ENCODE measurements at places on chromosomes 6 and 20. TPM values are rescaled to one million over a fixed set of nuclear protein-coding genes. Genes with fewer than 3 reads are reported as not detected.
A peak's percentile ranks its signal among the peaks of the same experiment; 100 is the strongest.

PGC gene
- total RNA-seq: not detected

NFS1 gene
- total RNA-seq: 29.5 TPM

SPEF1 gene
- not detected for total RNA-seq

CRIP3 gene
- not detected for total RNA-seq

HLA-DRB5 gene
- not detected for total RNA-seq

BCAS1 gene
- total RNA-seq: not detected

PHACTR3 gene
- total RNA-seq: 0.06 TPM

DNA sequence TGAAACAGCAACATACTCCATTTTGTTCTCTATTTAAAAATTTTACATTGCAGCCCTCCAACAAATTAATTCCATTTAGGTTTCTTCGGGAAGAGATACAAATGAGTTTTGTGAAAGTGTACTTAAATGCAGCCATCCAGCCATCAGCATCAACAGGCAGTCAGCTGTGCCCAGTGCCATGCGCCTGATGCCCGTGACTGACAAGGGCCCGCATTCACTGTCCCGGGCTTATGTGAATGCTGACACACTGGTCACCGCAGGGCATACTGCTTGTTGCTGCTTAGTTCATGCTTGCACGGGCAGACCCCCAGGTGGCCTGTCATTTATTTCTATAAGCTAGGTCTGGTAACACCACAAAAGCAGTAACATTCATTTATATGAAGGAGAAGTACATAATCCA lies 224.9 kb upstream of the QKI start:
- peak; percentile 26 for DNase-seq

DNA sequence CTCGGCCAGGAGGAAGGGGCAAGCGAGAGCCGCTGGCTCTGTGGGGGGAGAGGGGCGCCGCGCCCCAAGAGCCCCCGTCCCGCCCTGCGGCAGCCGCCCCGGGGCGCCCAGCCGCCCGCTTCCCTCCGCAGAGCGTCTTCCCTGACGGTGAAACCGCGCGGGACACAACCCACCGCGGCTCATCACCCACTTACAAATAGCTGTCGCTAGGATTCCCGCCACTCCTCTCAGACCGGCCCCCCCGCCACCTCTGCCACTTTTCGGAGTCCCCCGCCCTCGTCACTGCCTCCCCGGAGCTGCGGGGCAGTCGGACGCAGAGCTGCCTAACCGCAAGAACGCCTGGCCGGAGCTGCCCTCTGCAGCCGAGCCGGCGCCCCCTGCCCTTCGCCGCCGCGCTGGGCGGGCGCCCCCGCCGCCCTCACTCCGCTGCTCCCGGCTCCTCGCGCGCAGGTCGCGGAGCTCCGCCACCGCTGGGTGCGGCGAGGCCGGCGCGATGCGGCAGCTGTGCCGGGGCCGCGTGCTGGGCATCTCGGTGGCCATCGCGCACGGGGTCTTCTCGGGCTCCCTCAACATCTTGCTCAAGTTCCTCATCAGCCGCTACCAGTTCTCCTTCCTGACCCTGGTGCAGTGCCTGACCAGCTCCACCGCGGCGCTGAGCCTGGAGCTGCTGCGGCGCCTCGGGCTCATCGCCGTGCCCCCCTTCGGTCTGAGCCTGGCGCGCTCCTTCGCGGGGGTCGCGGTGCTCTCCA lies at the start of gene SLC35D3:
SLC35D3 (plus strand) TSS at position 366 of the 749 bp plus-strand sequence; CDS start at position 494, 128 bp downstream.
- DNase-seq: peak; percentile 41

- peak; percentile 43 for DNase-seq
These were observed 103.4 kb upstream of the PDE10A start for GRCh38 chr6:165766457-165766856.

GRCh38 chr6:41846666-41847237 lies 48.4 kb downstream of the USP49 start:
- DNase-seq: peak; percentile 86

DNA sequence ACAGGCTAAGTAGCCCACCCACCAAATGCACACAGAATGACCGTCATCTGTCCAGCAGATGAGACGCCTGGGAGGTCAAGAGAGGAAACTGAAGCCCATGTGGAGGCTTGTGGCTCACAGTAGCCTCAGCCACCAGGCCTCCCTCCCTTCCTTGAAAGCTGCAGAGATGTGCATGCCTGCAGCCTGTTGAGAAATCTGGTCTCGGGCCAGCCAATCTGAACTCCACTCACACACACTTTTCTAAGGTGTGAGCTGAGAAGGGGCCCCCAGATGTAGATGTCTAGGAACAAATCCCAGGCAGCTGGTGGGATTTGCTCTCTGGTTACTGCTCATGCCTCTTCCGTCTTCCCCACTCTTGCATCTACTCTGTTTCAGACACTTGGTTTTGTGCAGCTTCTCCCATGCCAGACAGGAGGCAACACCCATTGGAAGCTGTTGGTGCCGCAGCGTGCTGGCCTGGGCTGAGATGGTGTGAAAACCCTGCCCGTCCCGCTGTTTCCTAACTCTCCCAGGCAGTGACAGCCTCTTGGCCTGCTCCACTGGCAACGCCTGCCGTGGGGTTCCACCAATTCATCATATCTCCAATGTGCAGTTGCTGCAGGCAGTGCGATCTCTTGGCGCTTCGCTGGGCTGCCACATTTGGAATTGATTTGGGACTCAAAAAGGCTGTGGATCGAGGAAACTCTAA lies 24.1 kb upstream of the PAX1 start:
- peak; percentile 21 for DNase-seq

DNA sequence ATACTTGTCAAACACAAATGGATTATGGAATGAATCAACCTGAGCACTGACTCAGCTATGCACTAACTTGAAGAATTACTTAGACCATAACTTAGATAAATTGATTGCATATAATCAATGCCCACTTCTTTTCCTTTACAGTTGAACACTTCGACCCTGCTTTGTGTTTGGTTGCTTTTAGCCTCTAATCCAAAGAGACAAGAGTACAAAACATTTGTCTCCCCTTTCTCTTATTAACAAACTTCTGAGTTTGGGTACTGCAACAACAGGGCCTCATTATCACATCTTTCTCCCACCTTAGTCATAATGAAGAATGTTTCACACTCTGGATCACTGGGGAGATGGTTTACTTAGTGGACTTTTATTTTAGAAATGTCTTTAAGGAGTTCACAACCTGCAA lies 2.6 kb upstream of the TAAR6 start:
- no peak for DNase-seq

DNA sequence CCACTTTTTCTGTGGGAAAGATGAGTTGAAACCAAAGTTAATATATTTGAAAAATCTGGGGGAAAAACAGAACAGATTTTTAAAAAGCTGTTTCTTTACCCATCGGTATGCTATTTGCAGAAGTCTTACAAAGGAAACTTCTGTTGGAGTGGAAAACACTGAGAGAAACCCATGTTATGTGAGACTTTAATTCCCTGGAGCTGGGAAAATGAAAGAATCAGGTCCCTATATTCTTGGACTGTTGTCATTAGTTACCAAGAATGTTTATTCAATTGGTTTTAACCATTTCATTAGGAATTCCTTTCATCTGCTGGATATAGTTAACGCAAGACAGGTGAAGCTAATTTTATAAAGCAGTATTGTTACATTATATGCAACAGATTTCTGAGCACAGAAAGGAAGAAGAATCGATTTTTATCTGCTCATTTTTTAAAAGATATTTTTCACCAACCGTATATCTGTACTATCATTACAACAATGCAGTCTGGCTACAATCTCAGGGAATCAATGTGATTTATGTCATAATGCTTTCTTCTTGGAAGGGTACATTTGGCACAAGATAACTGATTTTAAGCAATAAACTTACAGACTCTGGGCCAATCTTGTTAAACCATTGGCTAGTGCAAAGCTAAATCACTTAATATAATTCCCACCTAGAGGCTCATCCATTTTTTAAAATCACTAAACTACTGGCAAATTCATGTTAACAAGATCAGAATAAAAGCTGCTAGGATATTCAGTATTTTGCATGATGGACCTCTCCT lies 170.0 kb downstream of the MOXD1 start:
- DNase-seq: no peak

GRCh38 chr6:25431306-25431974 lies 152.3 kb downstream of the CARMIL1 start:
- DNase-seq: no peak

GRCh38 chr6:135976585-135976984 lies 125.1 kb downstream of the PDE7B start:
- DNase-seq: no peak

GRCh38 chr6:145963216-145964068 lies 716 bp downstream of the SHPRH start:
- peak; percentile 67 for DNase-seq
